ENCODE measurements at places on chromosomes 11 and 22.

DNA sequence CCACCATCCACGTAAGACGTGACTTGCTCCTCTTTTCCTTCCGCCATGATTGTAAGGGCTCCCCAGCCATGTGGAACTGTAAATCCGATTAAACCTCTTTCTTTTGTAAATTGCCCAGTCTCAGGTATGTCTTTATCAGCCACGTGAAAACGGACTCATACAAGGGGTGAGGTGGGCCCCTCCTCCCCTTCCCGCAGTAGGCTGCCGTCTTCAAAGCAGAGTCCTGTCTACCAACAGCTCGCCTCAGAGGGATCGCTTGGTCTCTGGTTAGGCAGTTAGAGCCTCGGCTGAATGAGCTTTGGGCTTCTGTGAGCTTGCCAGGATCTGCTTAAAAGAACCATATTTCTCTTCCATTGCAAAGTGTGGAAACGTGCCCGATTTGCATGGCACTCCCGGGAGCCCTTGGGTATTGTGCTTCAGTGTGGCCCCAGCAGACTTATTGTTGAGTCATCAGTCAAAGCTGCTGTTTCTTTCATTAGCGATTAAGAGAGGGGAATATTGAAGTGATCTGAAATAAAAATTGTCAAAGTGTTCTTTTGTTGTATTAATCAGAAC is 338.3 kb downstream of the TBC1D22A start:
- H3K27me3 ChIP-seq: no peaks in the 10 kb centered on the region
- H3K4me1 ChIP-seq: no peaks in the 10 kb centered on the region
- no peak overlapping the region for H3K27ac ChIP-seq
- H3K4me3 ChIP-seq: no peak overlapping the region

DNA sequence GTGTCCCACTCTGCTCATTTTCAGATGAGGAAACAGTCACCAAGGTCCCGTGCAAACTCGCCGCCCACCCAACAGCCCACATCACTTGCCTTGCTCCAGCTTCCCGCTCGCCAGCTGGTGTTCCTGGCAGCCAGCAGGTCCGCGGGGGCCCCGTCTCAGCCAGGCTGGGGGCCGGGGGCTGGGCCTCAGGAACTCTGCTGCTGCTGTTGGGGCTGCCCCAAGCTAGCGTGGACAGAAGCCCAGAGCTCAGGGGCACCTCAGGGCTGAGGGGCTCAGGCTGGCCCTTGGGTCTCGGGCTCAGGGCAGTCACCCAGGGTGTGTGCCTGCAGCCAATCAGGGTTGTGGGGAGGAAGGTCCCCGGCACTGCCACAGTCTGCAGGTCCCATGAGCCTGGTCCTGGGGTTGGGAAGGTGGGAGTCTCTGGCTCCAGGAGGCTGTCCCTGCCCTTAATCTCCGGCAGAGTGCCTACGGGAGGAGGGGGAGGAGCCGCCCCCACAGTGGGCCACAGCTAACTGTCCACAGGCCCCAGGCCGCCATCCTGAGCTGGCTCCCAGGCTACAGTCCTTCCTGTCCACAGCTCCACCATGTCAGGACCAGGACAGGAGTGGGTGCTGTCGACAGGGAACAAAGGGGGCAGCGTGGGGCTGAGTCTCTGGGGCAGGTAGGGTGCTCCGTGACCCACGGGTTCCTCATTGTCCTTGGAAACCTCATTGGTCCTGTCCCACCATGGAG is 65.2 kb downstream of the ARFGAP3 start:
- peak; percentile 48 for ATAC-seq
- peaks cover 35% of the 10 kb centered on the region for H3K4me1 ChIP-seq
- H3K36me3 ChIP-seq: no peaks in the 10 kb centered on the region
- no peak overlapping the region for H3K27ac ChIP-seq
- no peaks in the 10 kb centered on the region for H3K27me3 ChIP-seq

DNA sequence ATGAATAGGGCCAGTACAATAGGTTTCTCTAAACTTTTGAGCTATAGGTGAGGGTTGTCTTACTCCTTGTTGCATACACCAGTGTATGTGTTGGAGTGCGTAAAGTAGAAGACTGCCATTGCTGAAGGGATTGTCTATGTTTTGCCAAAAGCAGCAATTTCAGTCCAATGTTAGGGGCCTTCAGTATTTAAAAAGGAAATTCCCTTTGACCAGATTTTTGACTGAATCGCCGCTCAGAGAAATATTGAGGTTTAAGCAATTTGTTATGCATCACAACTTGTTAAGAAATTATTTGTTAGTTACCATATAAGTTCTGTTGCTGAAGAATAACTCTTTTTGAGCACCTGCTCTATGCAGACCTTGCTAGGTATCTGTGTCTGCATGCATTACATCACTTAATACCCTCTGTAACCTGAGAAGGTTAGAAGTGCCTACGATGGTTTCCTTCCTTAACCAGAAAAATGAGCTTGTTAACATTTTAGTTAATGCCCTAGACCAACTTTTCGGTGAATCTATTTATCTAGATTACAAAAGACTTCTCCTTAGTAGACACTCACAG is 33.9 kb downstream of the MMP20 start:
- no peaks in the 10 kb centered on the region for H3K27me3 ChIP-seq
- H3K36me3 ChIP-seq: no peaks in the 10 kb centered on the region
- ATAC-seq: no peak
- H3K4me1 ChIP-seq: no peaks in the 10 kb centered on the region

DNA sequence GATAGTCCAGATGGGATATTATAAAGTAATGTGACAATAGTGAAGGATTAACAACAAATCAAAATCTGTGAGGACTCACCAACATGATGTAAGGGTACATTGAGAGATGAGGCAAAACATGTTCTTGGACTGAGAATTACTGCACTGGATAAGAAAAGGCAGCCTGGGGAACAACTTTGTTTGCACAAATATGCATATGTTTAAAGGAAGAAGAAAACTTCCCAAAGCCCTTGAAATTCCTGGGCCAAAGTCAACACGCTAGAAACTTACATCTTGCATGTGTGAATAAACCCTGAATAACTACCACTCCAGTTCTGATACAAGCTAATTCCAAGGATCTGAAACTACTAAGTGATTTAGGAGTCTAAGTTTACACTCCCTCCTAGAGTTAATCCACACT is 1.1 kb downstream of the OR52A5 start:
- H3K4me1 ChIP-seq: no peaks in the 10 kb centered on the region
- H3K27me3 ChIP-seq: no peaks in the 10 kb centered on the region
- ATAC-seq: no peak
- no peaks in the 10 kb centered on the region for H3K36me3 ChIP-seq

GRCh38 chr11:19499999-19500398 is 212.6 kb upstream of the NAV2 start:
- no peaks in the 10 kb centered on the region for H3K27me3 ChIP-seq
- no peak overlapping the region for H3K4me3 ChIP-seq
- no peaks in the 10 kb centered on the region for H3K4me1 ChIP-seq

DNA sequence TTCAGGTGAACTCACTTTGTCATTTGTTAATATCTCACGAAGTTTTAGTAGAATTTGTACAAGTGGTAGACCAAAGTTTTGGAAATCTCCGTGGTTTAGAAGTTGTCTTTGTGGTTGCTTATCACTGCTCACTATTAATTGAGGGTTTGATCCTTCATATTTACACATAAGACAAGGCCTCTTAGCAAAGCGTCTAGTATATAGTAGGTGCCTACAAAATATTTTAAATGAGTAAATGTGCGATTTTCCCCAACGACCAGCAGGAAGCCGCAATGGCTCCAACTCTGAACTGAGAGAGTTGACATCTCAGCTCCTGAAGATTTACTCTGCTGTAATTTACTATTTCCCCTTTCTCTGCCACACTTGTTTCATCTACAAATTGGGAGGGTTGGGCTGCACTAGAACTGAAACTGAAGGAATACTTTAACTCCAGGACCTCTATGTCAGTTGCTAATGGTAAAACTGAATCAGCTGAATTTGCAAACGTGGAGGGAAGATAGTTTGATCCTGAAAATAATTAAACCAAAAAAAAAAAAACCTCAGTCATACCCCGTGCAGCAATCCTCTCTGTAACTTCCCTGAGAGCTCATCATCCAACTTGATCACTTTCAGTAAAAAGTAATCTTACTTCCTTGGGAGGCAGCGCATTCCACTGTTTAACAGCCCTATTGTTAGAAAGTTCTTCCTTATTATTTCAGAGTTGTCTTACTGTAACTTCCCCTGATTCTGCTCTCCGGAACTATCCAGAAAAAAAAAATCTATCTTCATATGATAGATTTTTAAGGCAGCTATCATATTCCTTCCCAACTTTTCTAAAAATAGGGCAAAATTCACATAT is 1.3 kb upstream of the SBF2 start:
- peak overlapping the region; percentile 99 for H3K27ac ChIP-seq
- no peaks in the 10 kb centered on the region for H3K27me3 ChIP-seq
- H3K36me3 ChIP-seq: no peaks in the 10 kb centered on the region
- H3K4me3 ChIP-seq: no peak overlapping the region
- H3K4me1 ChIP-seq: peaks cover 8% of the 10 kb centered on the region

GRCh38 chr11:15674756-15675155 is 560.0 kb downstream of the INSC start:
- H3K4me1 ChIP-seq: no peaks in the 10 kb centered on the region
- H3K36me3 ChIP-seq: no peaks in the 10 kb centered on the region
- ATAC-seq: no peak
- no peak overlapping the region for H3K4me3 ChIP-seq

DNA sequence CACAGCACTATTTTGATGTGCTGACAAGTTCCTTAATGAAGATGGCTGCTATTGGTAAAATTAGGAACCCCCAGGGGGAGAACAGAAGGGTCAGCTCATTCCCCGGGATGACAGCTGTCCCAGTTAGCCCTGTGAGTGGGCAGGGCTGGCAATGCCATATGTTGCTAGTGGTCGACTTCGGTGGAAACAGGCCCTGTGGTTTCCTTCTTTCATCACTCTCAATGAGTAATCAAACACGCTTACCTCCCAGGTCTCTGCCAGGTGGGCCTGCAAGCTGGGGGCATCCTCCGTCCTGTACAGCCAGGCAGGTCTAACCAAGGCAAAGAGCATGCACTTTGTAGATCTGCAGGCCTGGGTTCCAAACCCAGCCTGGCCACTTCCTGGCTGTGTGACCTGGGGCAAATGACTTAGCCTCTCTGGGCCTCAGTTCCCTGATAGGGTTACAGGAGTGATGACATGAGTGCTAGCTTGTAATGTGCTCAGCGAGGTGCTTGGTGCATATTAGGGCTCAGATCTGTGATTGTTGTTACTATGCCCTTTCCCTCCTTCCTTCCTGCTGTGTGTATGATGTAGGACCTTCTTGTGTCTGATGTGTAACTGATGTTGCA is 85.2 kb downstream of the TSPAN18 start:
- no peaks in the 10 kb centered on the region for H3K4me1 ChIP-seq
- H3K27ac ChIP-seq: peak overlapping the region; percentile 77
- H3K4me3 ChIP-seq: no peak overlapping the region
- no peak for ATAC-seq

GRCh38 chr11:28242596-28242995 is 134.4 kb downstream of the METTL15 start:
- H3K36me3 ChIP-seq: no peaks in the 10 kb centered on the region
- no peak overlapping the region for H3K27ac ChIP-seq
- H3K4me1 ChIP-seq: no peaks in the 10 kb centered on the region
- H3K27me3 ChIP-seq: no peaks in the 10 kb centered on the region

DNA sequence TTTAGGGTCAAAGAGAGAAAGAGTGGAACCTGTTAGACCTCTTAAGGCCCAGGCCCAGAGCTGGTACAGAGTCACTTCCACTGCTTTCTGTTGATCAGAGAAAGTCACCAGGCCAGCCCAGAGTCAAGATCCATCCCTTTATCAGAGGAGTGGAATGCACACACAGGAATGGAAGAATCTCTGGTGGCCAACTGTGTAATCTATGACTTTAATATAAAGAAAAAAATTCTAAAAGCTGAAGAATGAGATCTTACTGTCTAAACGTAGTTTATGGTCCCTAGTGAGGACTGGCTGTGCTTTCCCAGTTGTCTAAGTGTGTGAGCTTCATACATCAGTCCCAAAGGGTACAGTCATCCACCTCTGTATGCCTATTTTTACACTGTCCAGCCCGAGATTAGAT is 51.0 kb downstream of the PPFIBP2 start:
- no peaks in the 10 kb centered on the region for H3K4me1 ChIP-seq
- no peak overlapping the region for H3K4me3 ChIP-seq
- ATAC-seq: no peak
- no peaks in the 10 kb centered on the region for H3K27me3 ChIP-seq
- no peaks in the 10 kb centered on the region for H3K36me3 ChIP-seq

- peaks cover 58% of the 10 kb centered on the region for H3K27me3 ChIP-seq
- H3K4me3 ChIP-seq: no peak overlapping the region
- no peak for ATAC-seq
- H3K27ac ChIP-seq: no peak overlapping the region
- H3K36me3 ChIP-seq: no peaks in the 10 kb centered on the region
These were observed 19.0 kb upstream of the CABP7 start for GRCh38 chr22:29700900-29701154.

All from gastroesophageal sphincter (tissue), 4 donors.